ENCODE measurements at places on chromosomes 4 and X. TPM values are rescaled to one million over a fixed set of nuclear protein-coding genes. Genes with fewer than 3 reads are reported as not detected.

Gene SERPINA7
- total RNA-seq: 43.1 TPM

Gene ADGRA3
- total RNA-seq: 51.3 TPM

Gene UGT2A2
- total RNA-seq: not detected

Gene PPP2R2C
- 0.48 TPM for total RNA-seq

Gene DYNLT3
- 42.8 TPM for total RNA-seq

GRCh38 chr4:122234686-122235085, 82.6 kb downstream of the BLTP1 start:
- no peaks in the 10 kb centered on the region for H3K36me3 ChIP-seq
- H3K27me3 ChIP-seq: no peaks in the 10 kb centered on the region
- no peak overlapping the region for H3K27ac ChIP-seq
- no peak overlapping the region for H3K4me3 ChIP-seq
- DNase-seq: no peak

- no peak for DNase-seq
- H3K27me3 ChIP-seq: no peaks in the 10 kb centered on the region
- no peak overlapping the region for H3K27ac ChIP-seq
- no peaks in the 10 kb centered on the region for H3K36me3 ChIP-seq
Observed at GRCh38 chrX:73831500-73831899, 268.5 kb downstream of the CHIC1 start.

DNA sequence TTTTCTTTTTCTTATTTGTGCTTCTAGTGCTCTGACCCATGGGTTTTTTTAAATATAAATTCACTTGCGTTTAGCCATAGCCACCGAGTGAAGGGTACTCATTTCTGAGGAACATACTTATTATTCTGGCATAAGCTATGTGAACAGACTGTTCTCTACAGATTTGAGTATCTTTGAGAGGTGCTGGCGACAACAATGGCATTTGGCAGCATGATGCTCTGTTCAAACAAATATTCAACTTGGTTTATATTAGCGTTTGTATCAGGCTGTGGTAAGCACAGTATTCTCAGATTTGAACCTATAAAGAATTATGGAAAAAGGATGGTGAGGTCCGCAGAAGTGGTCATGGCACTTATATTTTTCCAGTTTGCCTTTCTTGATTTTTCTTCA, 108.7 kb upstream of the LIMCH1 start:
- peaks cover 18% of the 10 kb centered on the region for H3K4me1 ChIP-seq
- no peak overlapping the region for H3K27ac ChIP-seq
- DNase-seq: no peak
- no peaks in the 10 kb centered on the region for H3K27me3 ChIP-seq

DNA sequence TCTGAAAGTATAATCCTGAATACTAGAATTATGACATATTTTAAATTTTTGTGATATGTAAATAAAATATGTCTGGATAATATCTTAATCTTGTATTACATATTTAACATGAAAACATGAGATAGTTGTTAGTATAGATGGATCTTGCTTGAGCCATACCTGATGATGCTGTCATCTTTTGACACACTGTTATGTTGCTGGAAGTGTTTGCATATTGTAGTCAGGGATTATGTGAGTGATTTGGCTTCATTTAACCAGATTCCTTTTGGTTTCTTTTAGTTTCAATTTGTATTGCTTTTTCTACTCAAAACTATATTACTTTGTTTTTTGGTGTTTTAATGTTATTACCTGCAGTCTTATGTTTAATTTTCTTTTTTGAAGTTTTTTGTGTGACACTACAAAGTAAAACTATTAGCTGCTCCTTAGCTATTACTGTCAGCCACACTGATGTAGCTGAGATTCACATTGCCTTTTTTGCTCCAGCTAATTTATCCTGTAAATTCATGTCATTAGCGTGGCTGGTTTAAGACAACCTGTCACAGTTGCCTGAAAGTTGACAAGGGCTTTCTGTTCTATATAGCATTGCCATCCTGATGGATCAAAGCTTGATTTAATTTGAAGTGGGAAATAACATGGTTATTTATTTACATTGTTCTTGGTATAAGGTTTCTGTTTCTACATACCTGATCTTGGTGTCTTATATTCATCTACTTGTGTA, 33.7 kb downstream of the METAP1 start:
- no peak overlapping the region for H3K27ac ChIP-seq
- H3K4me3 ChIP-seq: no peak overlapping the region
- no peaks in the 10 kb centered on the region for H3K36me3 ChIP-seq
- H3K4me1 ChIP-seq: peaks cover 21% of the 10 kb centered on the region
- no peak for DNase-seq
- H3K27me3 ChIP-seq: no peaks in the 10 kb centered on the region

DNA sequence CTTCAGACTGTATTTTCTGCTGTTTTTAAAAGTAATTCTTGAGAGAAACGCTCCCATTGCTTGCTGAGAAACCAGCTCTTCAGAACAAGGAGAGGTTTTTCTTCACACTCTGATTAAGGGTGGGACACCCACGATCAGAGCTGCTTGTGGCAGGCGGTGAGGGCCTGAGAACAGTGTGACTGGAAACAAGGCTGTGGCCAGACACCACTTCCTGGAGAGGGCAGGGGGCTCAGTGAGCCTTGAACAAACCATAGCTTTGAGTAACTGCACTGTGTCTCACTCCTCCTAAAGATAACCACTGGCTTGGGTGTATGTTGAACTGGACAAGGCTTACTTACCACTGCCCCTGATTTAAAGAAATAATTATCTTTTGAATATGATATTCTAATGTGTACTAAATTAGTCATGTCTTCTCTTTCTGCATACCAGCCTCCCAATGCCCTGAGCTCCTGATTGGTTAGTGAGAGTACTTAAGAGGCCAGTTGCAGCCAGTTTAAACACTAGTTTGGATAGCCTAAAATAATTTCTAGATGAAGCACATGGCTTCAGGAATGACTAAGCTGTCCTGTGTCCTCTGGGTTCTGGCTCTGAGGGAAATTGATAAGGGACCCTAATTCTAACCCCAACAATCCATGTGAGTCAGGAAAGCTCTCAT, 3.7 kb upstream of the GPR82 start:
- no peak overlapping the region for H3K4me3 ChIP-seq
- H3K27ac ChIP-seq: peak overlapping the region; percentile 85
- no peaks in the 10 kb centered on the region for H3K27me3 ChIP-seq
- no peaks in the 10 kb centered on the region for H3K36me3 ChIP-seq
- H3K4me1 ChIP-seq: peaks cover 12% of the 10 kb centered on the region

DNA sequence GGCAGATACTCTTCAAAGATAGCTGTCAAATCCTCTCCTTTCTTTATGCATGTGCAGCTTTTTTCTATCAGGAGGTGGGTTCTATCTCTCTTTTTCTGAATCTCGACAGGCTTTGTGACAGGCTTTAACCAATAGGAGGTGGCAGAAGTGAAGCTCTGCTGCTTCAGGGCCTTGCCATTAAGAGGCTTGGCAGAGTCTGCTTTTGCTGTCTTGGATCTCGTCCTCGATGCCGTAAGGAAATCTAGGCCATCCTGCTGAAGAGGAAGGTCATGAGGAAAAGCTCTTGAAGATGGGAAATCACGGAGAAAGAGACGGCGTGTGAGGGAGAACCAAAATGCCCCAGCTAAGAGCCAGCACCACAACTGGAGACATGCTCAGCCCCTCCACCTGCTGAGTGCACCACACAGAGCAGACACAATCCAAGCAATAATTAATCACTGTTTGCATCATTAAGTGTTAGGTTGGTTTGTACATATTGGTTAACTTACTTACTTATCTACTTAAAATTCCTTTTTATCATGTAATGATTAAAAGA, 92.2 kb downstream of the DDIT4L start:
- H3K4me3 ChIP-seq: no peak overlapping the region
- H3K27me3 ChIP-seq: no peaks in the 10 kb centered on the region
- no peaks in the 10 kb centered on the region for H3K4me1 ChIP-seq
- H3K27ac ChIP-seq: no peak overlapping the region
- no peak for DNase-seq

DNA sequence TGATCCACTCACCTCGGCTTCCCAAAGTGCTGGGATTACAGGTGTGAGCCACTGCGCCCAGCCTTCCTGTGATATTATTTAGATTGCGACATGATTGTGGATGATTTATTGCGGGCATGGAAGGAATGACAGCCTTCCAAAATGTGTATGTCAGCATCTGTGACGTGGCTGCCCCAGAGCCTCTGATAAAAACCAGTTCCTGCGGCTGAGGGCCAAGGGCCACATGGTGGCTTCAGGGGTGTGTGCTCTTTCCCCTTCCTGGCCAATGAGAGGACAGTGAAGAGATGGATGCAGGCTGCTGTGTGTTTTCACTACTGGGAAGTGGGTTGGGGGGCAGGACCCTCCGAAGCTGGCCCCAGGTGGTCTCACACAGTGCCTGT, 57.4 kb upstream of the HGFAC start:
- peaks cover 24% of the 10 kb centered on the region for H3K4me1 ChIP-seq
- no peak overlapping the region for H3K27ac ChIP-seq
- no peak overlapping the region for H3K4me3 ChIP-seq
- no peak for DNase-seq

- H3K4me3 ChIP-seq: no peak overlapping the region
- H3K27me3 ChIP-seq: peaks cover 3% of the 10 kb centered on the region
- peaks cover 11% of the 10 kb centered on the region for H3K4me1 ChIP-seq
Observed at GRCh38 chrX:1244164-1245076, 24.2 kb upstream of the CSF2RA start.

DNA sequence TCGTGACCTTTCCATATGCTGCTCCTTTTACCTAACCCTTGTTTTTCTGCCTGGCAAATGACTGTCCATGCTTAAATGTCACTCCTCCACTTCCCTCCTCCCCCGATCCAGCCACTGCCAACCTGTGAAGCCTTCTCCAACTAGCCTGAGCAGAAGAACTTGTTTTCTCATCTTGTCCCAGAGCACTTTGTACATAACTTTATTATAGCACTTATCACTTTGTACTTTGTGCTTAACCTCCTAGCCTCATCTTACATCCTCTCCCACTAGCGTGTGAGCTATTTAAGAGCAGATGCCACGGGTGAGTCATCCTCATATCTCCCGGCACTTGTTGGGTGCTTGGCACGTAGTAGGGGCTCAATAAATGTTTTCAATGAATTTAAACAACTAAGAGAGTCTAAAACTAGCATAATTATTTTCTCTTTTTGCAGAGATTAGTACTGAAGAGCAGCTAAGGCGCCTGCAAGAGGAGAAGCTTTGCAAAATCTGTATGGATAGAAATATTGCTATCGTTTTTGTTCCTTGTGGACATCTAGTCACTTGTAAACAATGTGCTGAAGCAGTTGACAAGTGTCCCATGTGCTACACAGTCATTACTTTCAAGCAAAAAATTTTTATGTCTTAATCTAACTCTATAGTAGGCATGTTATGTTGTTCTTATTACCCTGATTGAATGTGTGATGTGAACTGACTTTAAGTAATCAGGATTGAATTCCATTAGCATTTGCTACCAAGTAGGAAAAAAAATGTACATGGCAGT, 46.9 kb downstream of the XIAP start:
- no peaks in the 10 kb centered on the region for H3K4me1 ChIP-seq
- H3K36me3 ChIP-seq: no peaks in the 10 kb centered on the region
- no peak overlapping the region for H3K4me3 ChIP-seq
- H3K27me3 ChIP-seq: no peaks in the 10 kb centered on the region
- peak overlapping the region; percentile 15 for H3K27ac ChIP-seq

Data from hepatocyte (in vitro differentiated cells).